ENCODE measurements at places on chromosomes 1 and 21.

DNA sequence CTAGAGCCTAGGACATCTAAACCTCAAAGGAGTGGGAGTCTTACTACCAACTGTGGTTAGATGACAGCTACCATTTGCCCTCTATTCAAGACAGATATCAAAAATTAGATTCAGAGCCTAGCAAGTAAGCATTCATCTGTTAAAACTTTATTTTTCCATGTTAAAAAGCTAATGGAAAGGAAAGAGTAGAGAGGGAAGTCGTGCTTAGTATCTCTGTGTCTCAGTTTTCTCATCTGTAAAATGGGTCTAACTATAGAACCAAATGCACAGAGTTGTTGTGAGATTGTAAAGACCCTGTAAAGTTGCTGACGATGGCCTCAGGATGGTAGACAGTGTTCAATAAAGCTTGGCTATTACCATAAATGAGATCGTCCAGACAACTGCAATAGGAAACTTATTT, 428.5 kb upstream of the RUNX1 start:
- DNase-seq = no peak

DNA sequence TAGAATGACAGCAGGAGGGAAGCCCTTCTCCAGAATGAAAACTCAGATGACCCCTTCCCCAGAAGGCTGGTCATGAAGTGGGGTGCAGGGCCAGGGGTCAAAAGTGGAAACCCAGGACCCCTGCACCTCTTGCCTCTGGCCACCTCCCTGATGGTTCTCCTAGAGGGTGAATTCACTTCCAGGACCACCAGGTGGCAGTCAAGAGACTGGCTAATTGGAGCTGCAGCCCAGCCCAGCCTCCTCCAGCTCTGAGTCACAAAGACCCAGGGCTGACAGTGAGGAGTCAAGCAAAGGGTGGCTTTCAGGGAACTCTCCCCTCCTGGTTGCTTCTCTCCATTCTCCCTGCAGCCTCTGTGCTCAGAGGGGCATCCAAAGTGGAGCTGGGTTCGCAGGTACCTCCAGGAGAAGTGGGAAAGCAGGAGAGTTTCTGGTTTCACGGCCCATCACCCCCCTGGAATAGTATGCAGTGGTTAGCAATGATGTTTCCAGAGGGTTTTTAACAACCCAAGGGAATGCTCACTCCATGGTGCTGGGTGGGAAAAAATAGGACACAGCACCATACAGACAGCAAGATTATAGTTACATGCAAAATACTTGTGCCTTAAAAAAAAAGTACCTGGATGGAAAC, 6.1 kb upstream of the EPHB2 start:
- peak; percentile 75 for DNase-seq

GRCh38 chr1:172993640-172994039, 57.1 kb downstream of the TNFSF18 start:
- no peak for DNase-seq

DNA sequence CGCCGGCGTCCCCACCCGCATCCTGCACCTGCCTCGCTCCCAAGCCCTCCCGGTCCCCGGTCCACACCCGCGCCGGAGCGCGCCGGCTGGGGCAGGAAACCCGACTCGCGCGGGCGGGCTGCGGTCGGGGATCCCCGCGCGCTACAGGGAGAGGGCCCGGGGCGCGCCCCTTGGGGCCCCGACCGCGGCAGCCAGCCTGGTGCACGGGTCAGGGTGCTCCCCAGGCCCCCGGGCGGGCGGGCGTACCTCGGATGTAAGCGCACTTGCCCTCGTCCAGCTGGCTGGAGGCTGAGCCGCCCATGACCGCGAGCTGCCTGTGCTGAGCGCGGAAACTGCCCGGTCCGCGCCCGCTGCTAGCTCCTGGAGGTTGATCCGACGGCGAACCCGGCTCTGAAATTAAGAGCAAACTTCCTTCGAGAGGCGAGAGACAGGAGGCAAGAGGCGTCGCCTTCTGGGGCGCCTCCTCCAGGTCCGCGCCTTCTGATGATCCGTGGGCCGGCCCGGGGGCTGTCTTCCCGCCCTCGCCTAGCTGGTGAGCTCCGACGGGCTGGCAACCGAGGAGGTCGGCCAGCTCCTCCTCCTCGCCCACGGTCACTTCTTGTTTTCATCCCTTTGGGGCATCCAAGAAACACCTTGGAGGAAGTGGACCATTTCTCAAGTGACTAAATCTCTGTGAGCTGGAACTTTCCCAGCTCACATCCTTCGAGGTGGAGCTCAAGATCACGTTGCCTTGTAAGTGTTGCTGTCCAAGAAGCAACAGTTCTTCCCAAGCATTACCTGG, at the start of gene NIBAN1:
Gene NIBAN1 (minus strand): TSS at position 453 of the 781 bp plus-strand sequence. CDS start 152 bp downstream, at position 301.
- DNase-seq = peak; percentile 50

DNA sequence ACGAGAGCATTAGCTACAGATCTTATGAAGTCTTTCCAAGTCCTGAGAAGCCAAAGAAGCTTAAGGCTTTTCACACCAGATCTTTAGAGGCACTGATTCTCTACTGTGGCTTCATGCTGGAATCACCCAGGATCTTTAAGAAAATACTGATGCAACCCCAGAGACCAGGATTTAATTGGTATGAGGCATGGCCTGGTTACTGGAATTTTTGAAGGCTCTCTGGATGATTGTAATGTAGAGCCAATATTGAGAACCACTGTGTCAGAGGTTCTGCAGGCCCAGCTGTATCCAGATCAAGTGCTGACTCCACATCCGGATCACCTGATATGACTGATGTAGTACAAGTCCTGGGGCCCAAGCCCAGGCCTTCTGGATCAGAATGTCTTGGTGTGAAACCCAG, 105.7 kb downstream of the PLPPR5 start:
- no peak for DNase-seq

- peak; percentile 63 for DNase-seq
Measured at GRCh38 chr1:165928075-165928731, 100.8 kb downstream of the UCK2 start.

DNA sequence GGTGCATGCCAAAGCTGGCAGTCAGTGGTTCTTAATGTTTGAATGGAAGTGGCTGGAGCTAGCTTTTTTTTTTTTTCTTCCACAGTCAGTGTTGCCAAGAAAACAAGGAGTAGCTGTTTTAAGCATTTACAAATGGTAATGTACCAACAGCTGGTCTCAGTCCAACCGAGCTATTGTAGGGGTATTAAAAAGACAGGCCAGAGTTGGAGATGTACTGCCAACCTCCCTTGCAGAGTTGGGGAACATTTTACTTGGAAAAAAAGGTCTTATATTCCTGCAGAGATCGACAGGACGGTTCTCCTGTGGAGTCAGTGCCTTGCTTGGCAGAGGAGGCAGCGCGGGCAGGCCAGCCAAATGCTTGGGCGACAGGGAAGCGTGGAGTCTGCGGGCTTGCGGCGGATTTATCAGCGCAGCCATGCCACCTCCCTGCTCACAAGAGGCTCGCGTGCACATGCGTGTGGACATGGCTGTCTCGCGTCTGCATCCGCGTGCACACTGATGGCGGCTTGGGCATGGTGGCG, 338.1 kb downstream of the RPS6KC1 start:
- no peak for DNase-seq

DNA sequence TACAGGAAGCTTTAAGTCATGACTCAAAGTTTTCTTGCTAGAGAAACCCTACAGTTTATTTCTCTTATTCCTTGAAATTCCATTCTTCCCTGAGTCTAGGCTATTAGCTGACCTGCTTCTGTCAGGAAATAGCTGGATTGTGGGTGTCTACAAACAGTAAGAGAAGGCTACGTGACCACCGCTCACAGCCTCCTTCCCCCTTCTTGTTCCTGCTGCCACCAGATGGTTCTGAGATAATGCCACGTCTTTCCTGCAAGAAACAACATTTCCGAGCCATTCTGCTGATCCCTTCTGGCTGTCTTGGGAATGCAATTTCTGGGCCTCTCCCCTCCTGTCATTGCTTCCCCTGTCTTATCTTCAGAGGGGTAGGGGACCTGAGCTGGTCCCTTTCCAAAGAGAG, 128.9 kb upstream of the SGIP1 start:
- DNase-seq = no peak

GRCh38 chr1:56256153-56257000, 323.0 kb downstream of the PLPP3 start:
- DNase-seq = no peak

GRCh38 chr1:115170961-115171392, 81.7 kb upstream of the TSPAN2 start:
- DNase-seq = no peak

DNA sequence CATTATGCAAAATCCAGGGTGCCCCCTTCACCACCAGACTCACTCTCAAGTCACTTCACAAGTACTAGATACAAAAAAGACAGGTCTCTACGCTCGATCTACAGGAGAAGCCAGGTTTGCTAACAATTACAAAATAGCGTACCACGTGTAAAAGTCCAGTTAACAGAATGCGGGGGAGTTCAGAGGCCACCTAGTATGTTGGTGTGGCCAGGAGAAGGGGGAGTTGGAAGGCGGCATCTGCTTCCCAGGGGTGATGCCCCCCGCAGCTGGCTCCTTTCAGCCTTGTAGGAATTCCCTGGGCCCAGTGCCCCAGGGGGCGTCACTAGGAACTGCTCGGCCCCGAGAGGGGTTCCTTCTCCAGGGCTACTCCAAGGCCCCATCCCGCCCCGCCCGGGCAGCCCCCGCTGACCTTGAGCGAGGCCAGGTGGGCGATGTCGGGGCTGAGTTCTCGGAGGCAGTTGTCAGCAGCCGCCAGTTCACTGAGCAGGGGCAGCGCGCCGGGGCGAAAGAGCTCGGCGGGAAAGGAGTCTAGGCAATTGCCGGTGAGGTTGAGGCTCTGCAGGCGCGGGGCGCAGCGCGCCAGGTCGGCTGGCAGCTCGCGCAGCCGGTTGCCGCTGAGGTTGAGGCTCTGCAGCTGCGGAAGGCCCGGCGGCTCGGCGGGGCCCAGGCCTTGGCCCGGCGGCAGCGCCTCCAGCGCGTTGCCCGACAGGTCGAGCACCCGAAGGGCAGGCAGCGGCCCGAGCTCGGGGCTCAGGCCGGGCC, 664 bp downstream of the LRRC47 start:
- no peak for DNase-seq

GRCh38 chr1:182101415-182102042, 40.0 kb upstream of the ZNF648 start:
- DNase-seq = peak; percentile 87

DNA sequence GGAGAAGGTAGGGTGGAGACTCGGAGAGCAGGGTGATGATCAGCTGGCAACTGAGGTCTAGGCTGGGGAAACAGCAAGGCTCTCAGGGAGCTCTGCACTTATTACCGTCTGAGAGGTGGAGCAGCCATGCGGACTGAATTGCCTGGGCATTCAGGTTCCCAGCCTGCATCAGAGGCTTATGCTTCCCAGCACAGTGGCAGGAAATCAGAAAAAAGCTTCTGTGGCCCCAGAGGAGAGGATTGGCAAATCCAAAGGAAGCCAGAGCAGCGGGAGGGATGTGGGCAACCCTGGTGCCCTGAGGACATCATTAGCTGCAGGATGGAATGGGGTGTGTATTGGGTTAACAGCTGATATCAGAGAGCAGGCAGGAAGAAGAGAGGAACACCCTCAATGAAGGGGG, 374.1 kb upstream of the POU3F1 start:
- DNase-seq = no peak

- DNase-seq = no peak
Measured at GRCh38 chr1:236948996-236949395, 55.2 kb downstream of the MT1HL1 start.

DNA sequence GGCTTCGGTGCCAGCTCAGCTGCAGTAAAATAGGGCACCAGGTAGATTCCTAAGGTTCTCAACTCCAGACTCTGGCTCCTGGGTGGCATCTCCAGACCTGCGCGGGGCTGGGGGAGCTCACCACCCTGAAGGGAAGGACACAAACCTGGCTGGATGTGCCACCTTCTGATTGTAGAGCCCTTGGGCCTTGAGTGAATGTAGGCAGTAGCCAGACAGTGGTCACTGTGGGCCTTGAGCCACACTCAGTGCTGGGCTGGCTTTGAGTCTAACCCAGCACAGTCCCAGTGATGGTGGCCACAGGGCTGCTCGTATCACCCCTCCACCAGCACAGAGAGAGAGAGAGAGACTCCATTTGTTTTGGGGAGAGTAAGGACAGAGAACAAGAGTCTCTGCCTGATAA, 38.0 kb upstream of the SH3GLB1 start:
- DNase-seq = no peak

- no peak for DNase-seq
Measured at GRCh38 chr1:243713470-243714186, 136.4 kb downstream of the AKT3 start.

- no peak for DNase-seq
Measured at GRCh38 chr1:6223617-6224016, 12.1 kb downstream of the ICMT start.

GRCh38 chr1:107896401-107896800, 68.6 kb downstream of the VAV3 start:
- no peak for DNase-seq

DNA sequence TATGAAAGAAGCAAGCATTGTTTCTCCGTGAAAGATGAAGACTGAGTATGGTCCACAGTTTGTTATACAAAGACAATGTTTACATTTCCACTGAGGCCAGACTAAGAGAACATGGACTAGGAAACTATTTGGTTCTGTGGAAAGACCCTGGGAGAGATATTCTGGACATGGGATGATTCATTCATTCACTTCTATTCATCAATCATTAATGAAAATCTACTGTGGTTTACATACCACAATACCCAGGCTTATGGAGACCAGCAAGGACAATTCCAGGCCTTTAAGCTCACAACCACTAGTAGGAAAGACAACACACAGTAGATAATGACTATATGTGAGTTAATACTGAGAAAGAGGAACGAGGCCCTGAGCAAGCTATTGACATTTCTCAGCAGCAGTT, 125.4 kb downstream of the TBX15 start:
- DNase-seq = no peak

- no peak for DNase-seq
Measured at GRCh38 chr1:225872075-225872430, 10.1 kb downstream of the TMEM63A start.

DNA sequence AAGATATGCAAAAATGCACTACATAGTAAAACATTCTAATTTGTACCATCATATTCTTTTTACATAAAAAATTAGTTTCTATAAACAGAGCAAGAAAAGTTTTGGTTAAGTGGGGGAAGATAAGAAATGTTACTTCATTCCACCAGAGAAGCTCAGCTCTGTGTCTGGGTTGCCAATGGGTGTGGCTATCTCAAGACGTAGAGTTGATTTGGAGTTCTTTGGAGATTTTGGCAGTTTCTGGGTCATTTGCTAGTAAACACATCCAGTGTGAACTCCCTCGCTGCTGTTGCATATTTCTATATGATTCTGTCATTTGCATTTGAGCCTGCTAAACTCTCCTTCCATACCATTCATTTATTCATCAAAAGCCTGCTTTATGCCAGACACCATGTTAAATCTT, 7.2 kb downstream of the RGL1 start:
- DNase-seq = no peak

GRCh38 chr1:115364046-115364779, 26.2 kb upstream of the NGF start:
- no peak for DNase-seq

DNA sequence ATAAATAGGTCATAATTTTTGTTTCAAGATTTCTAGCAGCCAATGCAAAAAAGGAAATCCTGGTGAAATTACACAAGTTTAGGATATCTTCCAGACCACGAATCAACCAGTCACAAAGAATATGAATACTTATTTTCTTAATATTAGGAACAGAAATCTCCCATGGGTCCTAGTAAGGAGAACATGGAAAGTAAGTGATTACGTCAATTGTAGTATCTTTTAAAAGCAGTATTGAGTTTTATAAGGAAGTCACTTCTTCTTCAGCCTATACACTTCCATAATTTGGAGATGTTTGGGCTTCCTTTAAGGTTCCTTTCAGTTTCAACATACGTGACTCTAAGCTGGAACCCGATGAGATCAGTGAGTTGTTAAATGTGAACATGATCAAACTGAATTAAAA, 534.5 kb downstream of the USP25 start:
- no peak for DNase-seq

- DNase-seq = no peak
Measured at GRCh38 chr1:8059161-8059622, 33.1 kb upstream of the ERRFI1 start.

Data from bronchial epithelial cell (primary cell).